Dorsolateral prefrontal cortex (tissue), 122 donors: ENCODE measurements at places on chromosomes 4 and X. TPM values are rescaled to one million over a fixed set of nuclear protein-coding genes. Genes with fewer than 3 reads are reported as not detected.
A peak's percentile ranks its signal among the peaks of the same experiment; 100 is the strongest.

Gene GC
- total RNA-seq, result not detected

DNA sequence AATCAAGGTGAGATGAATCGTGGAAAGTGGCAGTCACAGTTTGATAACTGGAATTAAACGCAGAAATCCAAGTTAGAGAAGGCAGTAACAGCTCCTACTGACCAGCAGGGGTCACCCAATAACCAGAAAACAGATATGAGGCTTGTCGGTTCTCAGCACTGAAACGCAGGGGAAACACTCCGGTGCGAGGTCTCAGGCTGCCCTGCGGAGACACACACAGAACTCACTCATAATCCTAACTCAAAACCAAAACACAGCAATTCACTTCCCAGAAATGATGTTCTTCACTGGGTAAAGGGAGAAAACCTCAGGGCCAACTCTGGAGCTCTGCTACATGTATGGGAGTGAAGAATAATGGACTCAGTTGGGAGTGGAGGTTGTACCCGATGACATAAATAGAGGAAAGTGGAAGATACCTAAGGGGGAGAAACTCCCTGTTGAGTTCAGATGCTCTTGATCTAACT is 384.4 kb downstream of the RAPGEF2 start:
- peak; percentile 53 for DNase-seq

Gene HHIP
- total RNA-seq, result 34.1 TPM

- DNase-seq, result no peak
Observed at GRCh38 chr4:88104902-88105610, 53.4 kb downstream of the ABCG2 start.

GRCh38 chr4:94506822-94507221 is 55.1 kb downstream of the PDLIM5 start:
- no peak for DNase-seq

Gene F8A2
- not detected for total RNA-seq

DNA sequence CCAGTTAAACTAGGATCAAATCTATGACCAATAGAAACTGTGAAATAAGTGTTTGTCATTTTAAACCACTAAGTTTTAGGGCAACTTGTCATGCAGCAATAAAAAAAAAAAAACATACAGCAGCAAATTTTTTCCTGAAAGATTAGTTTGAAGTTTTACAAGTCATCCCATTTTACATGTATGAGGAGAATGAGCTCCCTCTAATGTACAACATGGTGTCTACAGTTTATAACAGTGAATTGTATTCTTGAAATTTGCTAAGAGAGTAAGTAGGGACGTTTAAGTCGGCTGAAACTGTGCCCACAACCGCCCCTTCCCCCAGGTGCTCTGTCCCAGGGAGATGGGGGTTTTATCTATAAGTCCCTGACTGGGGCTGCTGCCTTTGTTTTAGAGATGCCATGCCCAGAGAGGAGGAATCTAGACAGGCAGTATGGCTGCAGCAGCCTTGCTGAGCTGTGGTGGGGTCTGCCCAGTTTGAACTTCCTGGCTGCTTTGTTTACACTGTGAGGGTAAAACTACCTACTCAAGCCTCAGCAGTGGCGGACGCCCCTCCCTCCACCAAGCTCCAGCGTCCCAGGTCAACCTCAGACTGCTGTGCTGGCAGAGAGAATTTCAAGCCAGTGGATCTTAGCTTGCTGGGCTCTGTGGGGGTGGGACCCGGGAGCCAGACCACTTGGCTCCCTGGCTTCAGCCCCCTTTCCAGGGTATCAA is 499.3 kb upstream of the CT83 start:
- no peak for DNase-seq

DNA sequence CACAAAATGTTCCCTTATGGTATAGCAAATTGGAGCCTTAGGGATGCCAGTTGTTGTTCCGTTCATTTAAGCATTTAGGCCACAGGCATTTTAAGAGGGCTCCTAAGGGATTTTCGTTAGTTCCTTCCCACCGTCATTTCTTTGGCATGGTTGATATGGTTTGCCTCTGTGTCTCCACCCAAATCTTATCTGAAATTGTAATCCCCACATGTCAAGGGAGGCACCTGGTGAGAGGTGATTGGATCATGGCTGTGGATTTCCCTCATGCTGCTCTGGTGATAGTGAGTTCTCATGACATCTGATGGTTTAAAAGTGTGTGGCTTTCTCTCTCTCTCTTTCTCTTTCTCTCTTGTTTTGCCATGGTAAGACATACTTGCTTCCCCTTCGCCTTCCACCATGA is 104.1 kb downstream of the ASB9 start:
- DNase-seq, result no peak

GRCh38 chrX:97594646-97595224 is 711.0 kb downstream of the RPA4 start:
- no peak for DNase-seq

DNA sequence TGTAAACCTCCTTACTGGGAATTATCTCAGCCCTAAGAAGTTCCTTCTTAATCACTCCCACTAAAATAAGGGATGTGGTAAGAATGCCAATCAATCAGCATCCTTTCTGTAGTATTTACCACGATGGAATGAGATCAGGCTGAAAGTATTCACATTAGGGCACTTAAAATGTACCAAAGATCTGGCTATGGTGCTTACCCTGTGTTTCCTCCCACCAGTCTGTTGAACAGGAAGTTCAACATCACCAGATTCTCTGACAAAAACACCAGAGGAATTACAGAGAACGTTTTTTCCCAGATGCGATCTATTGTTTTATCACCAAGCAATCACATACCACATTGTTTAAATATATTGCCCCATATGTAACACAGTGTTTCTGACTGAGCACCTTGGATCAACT is 2.1 kb upstream of the CLCN3 start:
- no peak for DNase-seq

GRCh38 chr4:83109480-83110222 is 4.9 kb downstream of the PLAC8 start:
- no peak for DNase-seq

Gene OTC
- not detected for total RNA-seq

GRCh38 chr4:17166954-17167353 is 268.5 kb upstream of the LDB2 start:
- DNase-seq, result peak; percentile 32

- no peak for DNase-seq
Observed at GRCh38 chrX:9865804-9866472, 79.7 kb downstream of the SHROOM2 start.

DNA sequence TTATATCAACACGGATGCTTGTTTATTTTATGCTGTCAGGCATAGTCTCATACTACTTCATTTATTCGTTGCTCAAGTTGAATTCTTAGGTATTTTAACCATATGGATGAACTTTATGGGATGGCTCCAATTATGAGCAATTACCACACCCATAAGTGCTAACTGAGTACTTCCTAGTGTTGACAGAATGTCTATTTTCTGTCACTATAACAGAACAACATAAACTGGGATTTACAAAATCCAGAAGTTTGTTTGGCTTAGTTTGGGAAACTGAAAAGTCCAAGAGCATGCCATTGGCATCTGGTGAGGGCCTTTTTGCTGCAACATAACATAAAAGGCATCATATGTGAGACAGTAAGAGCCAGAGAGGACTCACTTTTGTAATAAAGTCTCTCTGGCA is 21.0 kb downstream of the SULT1E1 start:
- DNase-seq, result no peak

DNA sequence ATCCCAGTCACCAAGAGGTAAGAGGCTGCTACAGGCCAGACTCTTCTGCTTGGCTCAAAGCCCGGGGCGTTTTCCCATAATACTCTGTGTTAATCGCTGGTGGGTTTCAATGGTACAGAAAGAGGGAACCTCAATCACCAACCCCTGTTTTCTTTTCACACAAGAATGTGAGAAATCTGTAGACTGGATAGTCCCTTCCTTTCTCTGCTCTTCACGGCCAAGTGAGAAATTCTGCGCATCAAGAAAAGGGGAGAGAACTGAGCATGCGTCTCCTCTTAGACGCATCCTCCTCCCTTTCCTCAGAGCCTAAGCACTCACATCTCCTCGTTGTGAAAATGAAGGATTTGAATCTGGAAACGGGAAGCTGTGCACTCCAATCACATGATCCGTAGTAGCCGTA is 64.7 kb downstream of the CLNK start:
- DNase-seq, result no peak

Gene GPR34
- total RNA-seq, result 15.0 TPM

Gene ATP8A1
- total RNA-seq, result 204 TPM

DNA sequence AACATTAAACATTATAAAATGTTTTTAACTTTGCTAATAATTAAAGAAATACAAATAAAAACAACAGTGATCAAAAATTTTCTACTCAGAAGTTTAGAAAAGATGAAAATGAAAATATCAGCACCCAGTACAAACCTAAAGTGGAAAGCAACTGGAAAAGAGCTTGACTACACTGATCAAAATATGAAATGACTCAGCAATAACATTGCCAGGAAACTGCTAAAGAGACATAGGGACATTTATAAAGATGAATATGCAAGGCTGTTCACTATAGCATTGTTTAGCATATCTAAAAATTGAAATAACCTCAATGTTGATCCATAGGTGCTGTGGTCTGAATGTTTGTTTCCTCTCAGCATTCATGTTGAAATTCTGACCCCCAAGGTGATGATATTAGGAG is 88.5 kb upstream of the NOCT start:
- no peak for DNase-seq

DNA sequence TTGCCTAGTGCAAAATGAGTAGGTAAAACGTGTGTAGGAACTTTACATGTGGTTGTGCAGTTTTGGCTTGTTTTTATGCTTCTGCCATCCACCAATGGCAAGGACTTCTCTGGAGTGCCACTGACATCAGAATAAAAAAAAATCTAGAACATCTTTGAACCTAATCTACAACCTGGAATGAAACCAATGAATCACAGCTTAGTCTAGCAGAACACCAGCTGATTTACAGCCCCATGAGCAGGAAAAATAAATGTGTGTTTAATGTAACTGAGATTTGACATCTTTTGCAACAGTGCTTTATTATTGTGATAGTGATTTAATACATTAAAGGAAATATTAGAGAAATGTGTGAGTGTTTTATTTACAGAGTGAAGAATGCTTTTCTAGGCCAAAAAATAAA is 995.1 kb downstream of the PCDH7 start:
- no peak for DNase-seq

Gene MAML3
- 6.9 TPM for total RNA-seq

Gene STAP1
- total RNA-seq, result not detected

Gene SMR3B
- not detected for total RNA-seq

DNA sequence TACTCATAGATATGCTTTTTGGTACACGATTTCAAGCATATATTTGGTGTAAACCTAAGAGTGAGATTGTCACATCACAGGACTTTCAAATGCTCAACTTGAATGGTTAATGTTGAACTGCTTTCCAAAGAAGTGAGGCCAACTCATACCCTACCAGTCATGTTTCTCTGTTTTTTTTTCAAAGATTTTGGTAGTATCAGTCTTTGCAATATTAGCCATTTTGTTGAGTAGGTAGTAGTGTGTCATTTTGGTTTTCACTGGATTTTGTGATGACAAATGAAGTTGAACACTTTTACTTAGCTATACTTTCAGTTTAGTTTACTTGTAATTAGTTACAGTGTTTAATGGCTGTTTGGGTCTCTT is 12.5 kb upstream of the HS3ST1 start:
- DNase-seq, result no peak

DNA sequence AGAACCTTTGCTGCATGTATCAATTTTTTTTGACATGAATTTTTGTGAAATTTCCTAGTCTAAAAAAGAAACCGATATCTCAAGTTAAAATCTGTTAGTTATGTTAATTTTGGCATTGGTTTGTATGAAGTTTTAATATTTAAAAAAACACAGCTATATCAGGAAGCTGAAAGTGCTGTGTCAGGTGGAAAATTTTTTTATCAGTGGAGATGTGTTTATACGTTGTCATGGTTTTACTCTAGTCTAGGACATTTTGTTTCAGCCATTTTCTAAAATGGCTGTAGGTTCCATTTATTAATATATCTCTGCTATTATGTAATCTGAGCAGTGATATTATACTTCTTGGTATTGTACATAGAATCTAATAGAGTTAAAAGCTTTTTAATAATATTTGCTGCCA is 34.2 kb downstream of the OCRL start:
- DNase-seq, result no peak

GRCh38 chr4:5888222-5889001 is 4.5 kb downstream of the CRMP1 start:
- DNase-seq, result no peak

DNA sequence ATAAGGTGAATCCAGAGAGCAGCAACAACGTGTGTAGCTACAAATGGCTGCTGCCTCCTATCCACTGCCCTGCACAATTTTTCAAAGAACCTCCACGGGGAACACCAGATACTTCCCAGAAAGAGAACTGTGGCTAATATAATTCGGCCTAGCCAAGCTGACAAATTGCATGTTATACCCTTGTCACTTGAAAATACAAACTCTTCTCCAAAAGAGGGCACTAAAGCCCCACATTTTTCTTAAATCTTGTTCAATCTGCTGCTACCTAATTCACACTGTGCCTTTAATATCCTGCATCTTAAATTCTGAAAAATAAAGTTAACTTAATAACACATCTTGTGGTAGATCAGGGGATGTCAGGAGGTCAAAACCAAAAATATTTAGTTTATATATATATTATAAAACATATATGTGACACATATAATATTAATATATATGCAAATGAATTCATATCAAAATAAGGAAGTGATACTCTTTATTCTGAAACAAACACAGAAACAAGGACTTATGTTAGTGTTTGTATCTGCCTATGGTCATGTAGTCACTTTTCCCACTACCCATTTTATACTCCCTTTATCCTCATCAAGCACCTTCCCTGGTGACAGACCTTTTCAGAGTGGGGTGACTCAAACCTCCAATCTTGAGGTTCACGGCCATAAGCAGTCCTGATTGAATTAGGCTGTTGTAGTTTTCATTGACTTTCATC is 24.1 kb downstream of the CT45A1 start:
- DNase-seq, result no peak

- DNase-seq, result no peak
Observed at GRCh38 chr4:54902271-54902670, 223.1 kb downstream of the KDR start.

GRCh38 chrX:38798956-38799355 is 2.3 kb upstream of the MID1IP1 start:
- no peak for DNase-seq

Gene MAGEC3
- 3.7 TPM for total RNA-seq

Gene DCUN1D4
- total RNA-seq, result 97.5 TPM

GRCh38 chrX:46317163-46317562 is 228.1 kb downstream of the ZNF674 start:
- no peak for DNase-seq

Gene MAGEB17
- total RNA-seq, result not detected

Gene USP17L5
- total RNA-seq, result not detected

Gene WAS
- 2.9 TPM for total RNA-seq

- DNase-seq, result no peak
Observed at GRCh38 chr4:112938461-112939058, 110.9 kb upstream of the ANK2 start.

- no peak for DNase-seq
Observed at GRCh38 chrX:127568691-127569090, 483.5 kb downstream of the ACTRT1 start.

DNA sequence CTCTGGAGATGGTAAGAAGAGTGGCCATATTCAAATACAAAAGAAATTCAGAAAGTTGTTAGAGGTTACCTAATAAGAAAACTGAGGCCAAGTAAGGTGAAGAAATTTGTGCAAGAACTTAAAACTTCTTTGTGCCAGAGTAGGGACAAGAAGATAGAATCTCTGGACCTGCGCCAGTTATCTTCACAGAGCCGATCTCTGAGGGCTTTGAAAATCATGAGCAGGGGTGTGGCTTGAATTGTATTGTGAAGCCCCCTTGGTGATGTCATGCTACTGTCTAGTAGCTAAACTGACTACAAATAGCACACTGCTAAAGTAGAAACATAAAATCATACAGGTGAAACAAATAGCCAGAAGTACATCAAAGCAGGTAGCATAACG is 184.6 kb downstream of the UGT8 start:
- no peak for DNase-seq

GRCh38 chrX:119236623-119237561 is 807 bp downstream of the PGRMC1 start:
- DNase-seq, result no peak

Gene FAM156A
- total RNA-seq, result 56.8 TPM
